Activated CD4-positive, alpha-beta T cell treated with anti-CD3 and anti-CD28 coated beads, Interleukin-2, amount 50 U/mL, for 16 hours (primary cell): ENCODE measurements at places on chromosomes 7 and 10.
A peak's percentile ranks its signal among the peaks of the same experiment; 100 is the strongest.

DNA sequence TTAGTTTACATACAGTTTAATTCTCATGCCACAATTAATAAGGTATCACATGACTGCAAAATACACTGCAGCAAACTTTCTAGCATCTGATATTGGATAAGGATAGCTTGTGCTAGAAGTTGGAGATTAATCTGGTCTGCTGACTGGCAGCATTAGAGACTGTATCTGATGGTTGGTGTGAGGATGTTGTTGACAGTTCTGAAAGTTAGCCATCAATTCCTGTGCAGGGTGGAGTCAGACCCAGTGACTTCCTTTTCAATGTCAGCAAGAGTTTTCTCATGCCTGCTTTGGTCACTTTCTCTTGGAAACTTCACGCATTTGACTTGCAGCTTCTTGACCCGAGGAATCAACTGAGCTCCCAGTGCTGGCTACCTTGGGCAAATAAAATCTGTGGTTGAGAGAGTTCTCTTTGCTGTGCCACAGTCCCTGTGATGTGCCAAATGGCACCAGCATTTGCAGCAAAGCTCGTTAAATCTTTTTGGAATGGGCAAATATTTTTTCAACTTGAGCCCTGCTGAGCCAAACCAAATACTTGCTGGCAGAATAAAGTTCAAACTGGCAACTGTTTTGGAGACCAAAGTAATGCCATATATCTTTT lies 233.0 kb downstream of the TRIL start:
- no peak for DNase-seq

GRCh38 chr7:20521243-20521642 lies 94.2 kb upstream of the ABCB5 start:
- no peak for DNase-seq

GRCh38 chr7:73936967-73937366 lies 76.0 kb downstream of the TMEM270 start:
- DNase-seq: no peak

GRCh38 chr10:124743191-124744101 lies 732 bp downstream of the FAM53B start:
- no peak for DNase-seq

GRCh38 chr10:6729861-6730344 lies 149.8 kb upstream of the PRKCQ start:
- no peak for DNase-seq

DNA sequence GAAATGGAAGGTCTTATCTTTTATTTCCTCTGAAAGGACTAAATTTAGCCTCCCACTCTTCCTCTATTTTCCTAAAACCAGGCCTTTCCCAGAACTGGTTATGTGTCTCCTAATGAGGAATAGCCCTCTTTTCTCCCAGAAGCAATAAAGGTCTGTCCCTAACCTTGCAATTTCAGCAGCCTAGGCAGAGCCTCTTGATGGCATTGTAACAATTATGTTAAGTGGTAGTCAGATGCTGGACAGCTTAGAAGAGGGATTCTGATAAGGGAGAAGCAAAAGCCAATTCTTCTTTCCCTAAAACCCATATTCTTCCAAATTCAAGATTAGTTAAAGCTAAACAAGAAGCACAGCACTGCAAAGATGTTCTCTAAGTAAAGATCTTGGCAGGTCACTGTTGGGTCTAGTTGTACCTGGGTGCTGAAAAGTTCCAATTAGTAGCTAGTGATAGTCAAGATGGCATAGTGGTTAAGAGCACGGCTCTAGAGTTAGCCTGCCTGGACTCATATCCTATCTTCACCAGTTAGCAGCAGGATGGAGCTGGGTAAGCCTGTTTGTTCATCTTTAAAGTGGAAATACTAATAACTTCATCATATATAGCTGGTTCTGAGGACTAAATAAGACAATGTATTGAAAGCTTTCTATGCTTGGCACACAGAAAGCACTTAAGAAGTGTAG lies 14.3 kb upstream of the KCNIP2 start:
- DNase-seq: no peak

GRCh38 chr7:36945612-36946400 lies 221.5 kb upstream of the AOAH start:
- DNase-seq: no peak

GRCh38 chr10:97919012-97919411 lies 69.4 kb downstream of the GOLGA7B start:
- DNase-seq: no peak

DNA sequence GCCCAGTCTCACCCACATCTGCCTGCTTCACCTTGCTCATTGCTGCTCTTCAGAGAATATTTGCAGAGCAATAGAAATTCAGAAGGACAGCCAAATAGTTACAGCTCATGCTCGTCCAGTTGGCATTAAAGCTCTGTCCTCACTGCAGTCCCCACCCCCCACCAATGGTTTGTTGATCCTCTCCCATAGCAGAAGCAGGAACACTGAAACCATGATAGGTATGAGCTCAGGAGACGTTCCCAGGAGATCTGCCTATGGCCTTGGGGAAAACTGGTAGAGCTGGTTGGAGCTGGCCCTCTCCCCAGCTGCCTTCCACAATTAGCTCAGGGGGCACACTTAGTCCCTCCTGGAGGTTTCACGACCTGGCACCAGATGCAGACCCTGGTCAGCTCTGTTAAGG lies 68.6 kb upstream of the KMT2C start:
- DNase-seq: no peak

DNA sequence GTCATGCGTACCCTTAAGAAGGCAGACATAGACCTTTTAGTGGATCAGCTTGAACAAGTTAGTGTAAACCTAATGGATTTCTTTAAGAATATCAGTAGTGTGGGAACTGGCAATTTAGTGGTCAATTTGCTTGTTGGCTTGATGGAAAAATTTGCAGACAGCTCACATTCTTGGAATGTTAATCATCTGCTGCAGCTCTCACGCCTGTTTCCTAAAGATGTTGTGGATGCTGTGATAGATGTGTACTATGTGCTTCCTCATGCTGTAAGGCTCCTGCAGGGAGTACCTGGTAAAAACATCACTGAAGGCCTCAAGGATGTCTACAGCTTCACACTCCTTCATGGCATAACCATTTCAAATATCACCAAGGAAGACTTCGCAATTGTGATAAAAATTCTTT lies 103.4 kb downstream of the ABCA13 start:
- DNase-seq: no peak

- peak; percentile 70 for DNase-seq
Measured at GRCh38 chr10:62870866-62871265, 54.7 kb upstream of the EGR2 start.

GRCh38 chr10:100980711-100981110 lies 6.6 kb downstream of the MRPL43 start:
- no peak for DNase-seq

GRCh38 chr10:102508506-102508905 lies 4.7 kb downstream of the SUFU start:
- DNase-seq: no peak

GRCh38 chr10:6280291-6280690 lies 77.6 kb downstream of the PFKFB3 start:
- no peak for DNase-seq

DNA sequence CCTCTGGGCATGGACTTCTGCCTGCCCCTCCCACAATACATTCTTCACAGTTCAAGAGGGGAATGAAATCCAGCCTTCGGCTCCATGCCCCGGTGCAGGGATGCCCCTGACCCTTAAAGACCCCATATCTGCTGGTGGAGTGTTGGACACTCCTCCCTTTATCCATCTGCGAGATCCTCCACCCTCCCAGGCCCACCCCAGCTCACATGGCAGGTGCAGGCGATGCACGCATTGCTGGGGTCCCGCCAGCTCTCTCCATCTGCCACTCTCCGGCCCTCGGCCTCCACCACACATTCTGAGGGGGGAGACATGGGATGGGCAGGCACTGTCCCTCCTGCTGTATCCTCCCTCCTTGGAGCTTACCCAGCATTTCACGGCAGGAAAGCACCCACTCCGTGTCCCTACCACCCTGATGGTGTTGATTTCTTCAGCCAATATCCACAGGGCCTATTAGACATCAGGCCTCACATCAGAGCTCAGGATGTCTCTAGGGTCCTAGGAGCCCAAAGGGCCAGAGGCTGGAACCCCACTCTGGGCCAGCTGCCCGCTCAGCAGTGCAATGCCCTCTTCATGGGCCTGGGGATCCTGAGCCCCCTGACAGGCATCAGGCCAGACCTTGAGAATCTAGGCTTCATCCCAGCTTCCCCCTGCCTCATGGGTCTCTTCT lies 18.3 kb downstream of the ATP6V1F start:
- DNase-seq: no peak

DNA sequence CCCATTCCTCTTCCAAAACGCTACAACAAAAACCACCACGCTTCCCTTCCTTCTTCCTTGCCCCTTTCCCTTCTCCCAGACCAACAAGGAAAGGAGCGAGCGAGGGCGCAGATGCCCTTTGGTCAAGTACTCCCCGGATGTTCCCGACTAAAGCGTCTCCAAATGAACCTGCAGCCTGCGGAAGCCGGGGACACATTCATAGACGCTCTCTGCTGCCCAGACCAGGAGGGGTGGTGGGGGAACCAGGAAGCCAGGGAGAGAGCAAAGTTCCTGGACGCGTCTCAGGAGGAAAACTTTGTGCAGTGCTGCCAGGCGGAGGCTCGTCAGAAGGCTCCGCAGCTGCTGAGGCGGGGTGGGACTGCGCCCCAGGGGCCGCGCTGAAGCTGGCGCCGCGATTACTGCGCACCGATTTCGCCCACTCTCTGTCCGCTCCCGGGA lies 754 bp downstream of the SEMA3D start:
- DNase-seq: no peak

DNA sequence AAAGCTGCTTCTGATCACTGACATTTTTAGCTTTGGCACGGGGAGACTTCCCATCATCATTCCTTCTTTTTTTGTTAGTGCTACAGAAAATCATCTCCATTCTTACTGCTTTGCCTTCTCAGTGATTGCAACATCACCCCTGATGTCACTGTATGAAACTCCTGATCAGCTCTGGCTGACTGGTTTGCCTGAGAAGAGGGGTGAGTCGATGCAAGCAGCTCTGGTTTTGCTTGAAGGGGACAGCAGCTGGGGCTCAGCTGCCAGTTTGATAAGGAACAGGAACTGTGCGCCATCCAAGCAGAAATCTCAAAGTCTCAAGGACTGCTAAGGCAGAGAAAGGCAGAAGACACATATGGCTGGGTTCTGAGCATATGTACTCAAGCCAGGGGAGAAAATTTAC lies 808.5 kb upstream of the CELF2 start:
- DNase-seq: no peak

DNA sequence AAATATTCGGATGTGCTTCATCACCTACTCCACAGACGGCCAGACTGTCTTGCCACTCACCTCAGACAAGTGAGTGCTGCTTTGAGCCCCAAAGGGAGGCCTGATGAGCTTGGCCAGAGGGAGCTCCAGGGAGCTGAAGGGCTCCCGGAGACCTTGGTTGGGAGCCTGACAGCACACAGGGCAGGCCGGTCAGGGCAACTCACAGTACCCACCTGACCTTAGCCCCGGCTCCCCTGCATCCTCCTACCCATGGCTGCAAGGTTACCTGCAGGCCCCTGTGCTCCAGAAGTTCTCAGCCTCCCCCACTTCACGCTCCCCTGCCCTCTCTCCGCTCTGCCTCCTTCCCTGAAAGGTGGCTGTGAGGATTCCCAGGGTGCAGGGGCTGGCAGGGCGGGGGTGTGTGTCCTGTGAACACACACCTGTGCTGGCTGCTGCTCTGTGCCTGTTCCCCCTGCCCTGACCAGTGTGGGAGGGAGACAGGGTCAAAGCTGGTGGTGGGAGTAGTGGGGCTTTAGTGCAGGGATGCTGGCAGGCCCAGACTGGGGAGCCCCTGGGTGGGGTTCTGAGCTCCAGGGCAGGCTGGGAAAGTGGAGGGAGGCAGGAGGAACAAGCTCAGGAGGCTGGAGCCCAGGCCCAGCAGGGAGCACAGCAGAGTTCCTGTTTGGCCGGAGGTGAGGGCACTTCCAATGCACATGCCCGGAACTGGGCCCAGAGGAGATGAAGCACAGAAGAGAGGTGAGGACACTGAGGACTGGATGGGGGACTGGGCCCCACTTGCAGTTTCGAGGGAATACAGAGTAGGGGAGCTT lies 7.2 kb downstream of the ANTXRL start:
- DNase-seq: no peak

- no peak for DNase-seq
Measured at GRCh38 chr10:113162960-113163359, 212.9 kb downstream of the TCF7L2 start.

GRCh38 chr7:124738639-124739038 lies 27.0 kb downstream of the GPR37 start:
- no peak for DNase-seq

DNA sequence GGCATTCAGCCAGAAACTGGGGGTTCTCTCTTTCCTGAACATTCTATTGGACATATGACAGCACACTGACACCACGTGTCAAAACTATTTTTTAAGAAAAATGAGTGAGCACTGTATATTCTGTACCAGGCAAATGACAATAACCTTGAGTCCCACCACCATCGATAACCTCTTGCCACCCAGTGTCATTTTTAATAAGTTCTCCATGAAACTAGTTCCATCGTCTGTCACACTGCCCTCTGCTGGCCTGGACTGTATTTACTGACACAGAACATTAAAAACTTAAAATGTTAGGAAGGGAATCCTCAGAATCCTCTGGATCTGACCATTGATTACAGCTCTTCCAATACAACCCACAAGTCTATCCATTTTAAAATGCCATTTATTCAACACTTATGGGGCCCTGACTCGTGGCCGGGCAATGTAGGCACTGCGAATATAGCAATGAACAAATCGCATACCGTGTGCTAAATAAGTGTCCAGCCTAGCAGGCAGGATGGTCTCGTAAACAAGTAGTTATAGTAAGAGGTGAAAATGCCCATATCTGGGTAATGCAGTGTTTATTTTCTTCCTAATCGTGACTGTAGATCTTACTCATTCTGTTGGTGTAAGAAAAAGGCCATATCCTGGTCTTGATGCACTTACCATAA lies 35.9 kb upstream of the CACNB2 start:
- DNase-seq: peak; percentile 35

GRCh38 chr10:114897593-114897992 lies 40.4 kb upstream of the TRUB1 start:
- no peak for DNase-seq

DNA sequence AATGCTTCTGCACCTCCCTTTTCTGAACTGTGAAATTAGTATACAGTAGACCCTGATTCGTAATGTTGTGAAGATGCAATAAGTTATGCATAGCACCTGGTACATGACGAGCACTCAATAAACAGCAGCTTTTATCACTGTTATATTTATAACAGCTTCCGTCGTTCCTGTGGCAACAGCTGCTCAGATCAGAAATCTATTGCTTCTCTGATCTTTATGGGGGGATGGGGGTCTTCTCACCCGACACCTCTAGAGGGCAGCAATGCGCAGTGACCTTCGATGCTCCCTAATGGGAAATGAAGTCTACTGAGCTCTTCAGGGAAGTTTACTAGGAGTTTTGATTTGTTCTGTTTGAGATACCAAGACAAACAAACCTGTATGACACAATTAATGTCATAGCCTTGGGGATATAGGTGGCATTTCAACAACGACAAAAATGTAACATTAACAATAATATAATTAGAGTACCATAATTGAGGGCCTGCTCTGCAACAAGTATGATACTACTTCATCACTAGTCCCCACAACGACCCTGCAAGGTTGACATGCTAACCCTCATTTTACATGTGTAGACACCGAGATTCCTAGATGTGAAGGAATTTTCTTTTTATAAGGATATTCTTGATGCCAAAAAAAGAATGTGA lies 289.6 kb downstream of the SFMBT2 start:
- DNase-seq: peak; percentile 59
